ENCODE measurements at places on chromosomes 5 and 9.

DNA sequence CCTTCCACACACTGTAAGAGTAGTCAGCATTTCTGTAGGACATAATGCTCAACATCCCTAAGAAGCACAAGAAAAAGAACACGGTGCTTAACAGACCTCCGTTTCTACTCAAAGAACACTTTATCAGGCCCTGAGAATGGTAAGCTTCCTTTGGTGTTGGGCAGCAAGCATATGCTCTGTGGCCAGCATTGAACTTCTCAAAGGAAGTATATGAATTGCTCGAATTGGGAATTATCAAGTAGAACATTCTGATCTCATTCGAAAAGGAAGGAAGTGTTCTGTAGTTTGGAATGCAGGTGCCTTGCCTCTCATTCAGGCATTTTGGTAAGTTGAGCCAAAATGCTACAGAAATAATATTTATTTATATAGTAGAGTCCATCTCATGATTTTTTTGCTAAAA, 61.0 kb downstream of the C5 start:
- no peak for DNase-seq

DNA sequence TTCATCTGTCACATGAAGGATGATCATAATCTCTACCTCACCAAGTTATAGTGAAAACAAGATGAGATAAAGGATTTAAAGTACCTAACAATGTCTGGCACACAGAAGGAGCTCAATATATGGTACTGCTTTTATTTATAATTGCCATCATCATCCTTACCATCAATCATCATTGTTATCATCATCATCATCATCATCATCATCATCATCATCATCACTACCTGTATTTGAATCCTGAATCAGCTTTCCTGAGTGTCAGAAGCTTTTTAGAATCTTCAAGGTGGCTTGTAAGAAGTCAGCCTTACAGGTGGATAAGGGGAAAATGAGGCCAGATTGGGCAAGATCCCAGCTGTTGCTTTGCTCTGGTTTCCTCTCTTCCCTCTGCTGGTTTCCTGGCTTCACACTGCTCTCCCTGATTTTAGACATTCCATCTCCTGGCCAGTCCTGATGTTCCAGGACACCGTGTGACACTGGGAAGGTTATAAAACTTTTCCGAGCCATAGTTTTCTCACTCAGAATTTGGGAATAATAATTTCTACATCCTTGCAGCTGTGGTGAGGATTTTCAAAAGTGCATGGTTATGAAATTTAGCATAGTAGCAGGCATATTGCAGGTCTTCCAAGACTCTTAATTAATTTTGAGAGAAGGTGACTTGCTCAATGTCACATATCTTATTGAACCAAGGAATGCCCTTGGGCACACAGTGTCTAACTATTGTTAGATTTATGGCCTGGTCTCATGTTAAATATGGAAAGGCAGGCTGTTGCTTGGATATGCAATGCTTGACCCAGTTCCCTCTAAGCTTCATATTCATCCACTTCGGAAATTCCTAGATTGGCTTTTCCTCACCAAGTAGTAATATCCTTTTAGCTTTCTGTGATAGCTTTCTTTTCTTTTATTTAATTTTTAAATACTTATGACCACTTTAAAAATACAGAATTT, 160.7 kb downstream of the TMEM38B start:
- DNase-seq, result no peak

DNA sequence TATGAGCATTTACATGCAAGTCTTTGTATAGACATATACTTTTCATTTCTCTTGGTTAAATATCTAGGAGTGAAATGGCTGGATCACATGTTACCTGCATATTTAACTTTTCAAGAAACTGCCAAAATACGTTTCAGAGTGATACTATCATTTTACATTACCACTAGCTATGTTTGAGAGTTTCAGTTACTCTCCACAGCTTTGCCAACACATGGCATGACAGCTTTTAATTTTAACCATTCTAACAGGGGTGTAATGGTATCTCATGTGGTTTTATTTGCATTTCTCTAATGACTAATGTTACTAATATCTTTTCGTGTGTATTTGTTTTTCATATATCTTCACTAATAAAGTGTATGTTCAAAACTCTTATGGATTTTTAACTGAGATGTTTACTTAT, 99.8 kb downstream of the DTWD2 start:
- no peak for DNase-seq

DNA sequence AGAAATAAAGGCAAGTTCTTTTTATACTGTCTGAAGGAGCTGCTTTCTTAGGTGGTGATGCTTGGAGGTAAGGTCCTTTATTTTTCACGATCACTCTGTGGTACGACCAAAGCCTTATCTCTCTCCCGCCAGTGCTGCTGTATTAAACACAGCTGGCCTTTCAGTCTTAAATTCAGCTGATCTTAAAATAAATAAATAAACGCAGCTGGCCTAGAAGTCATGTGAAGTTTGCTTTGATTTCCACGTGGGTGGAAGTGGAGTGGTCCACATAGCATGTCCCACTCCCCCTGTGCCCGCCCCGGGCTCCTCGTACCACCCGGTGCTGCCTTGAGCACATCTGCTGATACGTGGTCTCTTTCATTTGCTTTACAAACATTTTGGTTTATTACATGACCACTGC, 260.4 kb downstream of the FANCC start:
- DNase-seq, result no peak

DNA sequence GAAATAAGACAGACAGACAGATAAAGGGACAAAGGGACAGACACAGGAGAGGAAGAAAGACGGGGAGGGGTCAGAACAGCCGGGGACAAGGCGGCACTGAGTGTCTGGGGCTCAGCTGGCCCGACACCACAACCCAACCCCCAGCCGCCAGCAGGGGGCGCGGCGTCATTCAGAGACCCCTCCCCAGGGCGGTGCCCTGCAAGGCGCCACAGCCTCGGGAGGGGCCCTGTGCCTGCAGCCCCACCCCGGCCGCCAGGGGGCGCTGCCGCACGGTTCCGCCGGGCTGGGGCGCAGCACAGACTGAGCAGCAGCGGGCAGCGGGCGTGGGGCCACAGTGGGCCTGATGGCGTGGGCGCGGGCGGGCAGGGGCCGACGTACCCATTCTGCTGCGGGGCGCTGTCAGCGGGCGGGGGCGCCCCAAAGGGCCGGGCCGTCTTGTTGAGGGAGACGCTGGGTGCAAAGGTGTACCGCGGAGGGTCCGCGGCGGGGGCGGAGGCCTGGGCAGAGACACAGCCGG, 5.9 kb downstream of the PDLIM7 start:
- no peak for DNase-seq

- peak; percentile 5 for DNase-seq
Measured at GRCh38 chr5:38953426-38954012, 107.7 kb downstream of the OSMR start.

GRCh38 chr9:81590688-81591087, 98.7 kb downstream of the TLE1 start:
- no peak for DNase-seq

DNA sequence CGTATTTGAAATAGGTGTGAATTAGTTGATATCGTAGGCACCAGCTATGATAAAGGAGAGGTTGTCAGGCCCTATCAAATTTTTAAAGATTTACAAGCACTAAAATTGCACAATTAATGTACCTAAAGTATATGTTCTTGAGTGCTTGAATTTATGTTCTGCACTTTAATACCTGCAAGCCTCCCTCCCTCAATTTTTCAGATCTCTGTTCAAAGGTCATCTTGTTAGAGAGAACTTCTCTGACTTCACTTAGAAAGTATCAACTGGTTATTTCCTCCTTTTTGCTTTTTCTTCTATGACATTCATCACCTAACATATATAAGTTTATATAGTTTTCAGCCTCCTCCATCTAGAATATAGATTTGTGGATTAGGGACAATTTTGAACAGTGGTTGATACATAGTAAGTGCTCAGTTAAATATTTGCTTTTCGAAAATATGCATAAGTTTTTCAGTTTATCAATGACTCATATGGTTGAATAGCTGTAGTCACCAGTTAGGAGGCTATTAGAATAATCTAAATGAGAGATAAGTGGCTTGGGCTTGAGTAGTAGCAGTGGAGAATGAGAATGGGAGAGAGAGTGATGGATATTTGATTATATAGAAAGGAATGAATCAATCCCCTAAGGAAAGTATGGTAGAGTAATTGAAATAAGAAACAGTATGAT, 37.3 kb downstream of the LOX start:
- no peak for DNase-seq

DNA sequence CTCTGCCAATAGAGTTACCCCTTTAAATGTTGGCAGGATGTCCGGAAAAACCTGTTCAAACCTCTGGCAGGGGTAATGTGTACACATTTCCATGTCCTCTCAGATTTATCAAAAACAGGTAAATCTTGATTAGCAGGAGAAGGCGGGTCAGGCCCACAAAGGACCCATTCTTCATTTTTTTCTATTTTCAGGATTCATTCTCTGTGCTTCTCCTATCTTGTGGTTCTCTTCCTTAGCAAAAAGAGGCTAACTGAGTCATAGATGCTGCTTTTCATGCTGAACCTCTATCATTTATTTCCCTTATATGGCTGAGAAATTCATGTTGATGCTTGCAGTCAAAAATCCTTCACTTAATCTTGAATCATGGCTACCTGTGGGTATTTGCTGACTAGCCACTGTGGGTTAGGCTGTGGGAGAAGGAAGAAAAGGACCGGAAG, 112.7 kb upstream of the IQGAP2 start:
- DNase-seq, result no peak

GRCh38 chr5:108727236-108727650, 20.5 kb upstream of the FER start:
- DNase-seq, result no peak

GRCh38 chr9:136805207-136805740, 2.5 kb upstream of the RABL6 start:
- DNase-seq, result no peak

- no peak for DNase-seq
Measured at GRCh38 chr5:123921193-123921592, 409.2 kb downstream of the CSNK1G3 start.

DNA sequence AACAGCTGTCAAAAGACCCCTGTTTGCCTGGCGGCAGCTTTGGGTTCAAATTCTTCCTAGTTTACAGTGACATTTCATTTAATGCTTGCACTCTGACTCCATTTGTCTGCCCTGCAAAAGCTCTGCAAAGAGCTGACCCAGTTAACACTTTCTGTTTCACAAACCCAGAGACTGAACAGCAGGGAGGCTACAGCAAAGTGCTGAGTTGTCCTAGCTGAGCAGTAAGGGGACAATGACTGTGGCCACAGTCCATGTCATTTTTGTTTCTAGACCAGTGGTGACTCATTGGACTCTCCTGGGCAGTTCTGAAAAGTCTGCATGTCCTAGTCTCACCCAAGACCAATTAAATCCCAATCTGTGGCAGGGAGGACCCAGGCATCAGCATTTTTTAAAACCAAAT, 994.8 kb upstream of the WWC1 start:
- DNase-seq, result no peak

DNA sequence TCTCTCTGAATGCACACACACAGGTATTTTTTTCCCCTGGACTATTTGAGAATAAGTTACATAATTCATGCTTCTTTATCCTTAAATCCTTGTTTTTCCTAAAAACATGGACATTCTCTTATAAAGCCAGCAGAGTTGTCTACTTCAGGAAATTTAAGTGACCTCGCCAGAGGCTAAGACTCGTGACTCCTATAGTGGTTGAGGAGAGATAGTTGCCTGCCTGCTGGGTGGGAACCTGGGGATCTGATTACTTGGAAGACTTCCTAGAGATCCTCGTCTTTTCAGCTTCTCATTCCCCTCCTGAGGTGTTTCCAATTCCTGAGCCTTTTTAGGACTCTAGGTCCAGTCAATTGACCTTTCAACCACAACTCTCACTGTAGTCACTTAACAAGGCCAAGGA, 5.5 kb downstream of the SLC30A5 start:
- no peak for DNase-seq

DNA sequence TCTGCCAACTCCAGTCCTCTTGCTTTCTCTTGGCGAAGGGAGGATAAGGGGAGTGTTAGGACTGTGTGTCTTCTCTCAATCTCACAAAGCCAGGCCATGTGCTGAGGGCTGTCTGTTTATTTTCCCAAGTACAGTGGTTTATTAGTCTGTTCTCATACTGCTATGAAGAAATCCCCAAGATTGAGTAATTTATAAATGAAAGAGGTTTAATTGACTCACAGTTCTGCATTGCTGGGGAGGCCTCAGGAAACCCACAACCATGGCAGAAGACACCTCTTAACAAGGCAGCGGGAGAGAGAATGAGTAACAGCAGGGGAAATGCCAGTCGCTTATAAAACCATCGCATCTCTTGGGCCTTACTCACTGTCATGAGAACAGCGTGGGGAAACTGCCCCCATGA, 36.2 kb upstream of the CKS2 start:
- DNase-seq, result no peak

DNA sequence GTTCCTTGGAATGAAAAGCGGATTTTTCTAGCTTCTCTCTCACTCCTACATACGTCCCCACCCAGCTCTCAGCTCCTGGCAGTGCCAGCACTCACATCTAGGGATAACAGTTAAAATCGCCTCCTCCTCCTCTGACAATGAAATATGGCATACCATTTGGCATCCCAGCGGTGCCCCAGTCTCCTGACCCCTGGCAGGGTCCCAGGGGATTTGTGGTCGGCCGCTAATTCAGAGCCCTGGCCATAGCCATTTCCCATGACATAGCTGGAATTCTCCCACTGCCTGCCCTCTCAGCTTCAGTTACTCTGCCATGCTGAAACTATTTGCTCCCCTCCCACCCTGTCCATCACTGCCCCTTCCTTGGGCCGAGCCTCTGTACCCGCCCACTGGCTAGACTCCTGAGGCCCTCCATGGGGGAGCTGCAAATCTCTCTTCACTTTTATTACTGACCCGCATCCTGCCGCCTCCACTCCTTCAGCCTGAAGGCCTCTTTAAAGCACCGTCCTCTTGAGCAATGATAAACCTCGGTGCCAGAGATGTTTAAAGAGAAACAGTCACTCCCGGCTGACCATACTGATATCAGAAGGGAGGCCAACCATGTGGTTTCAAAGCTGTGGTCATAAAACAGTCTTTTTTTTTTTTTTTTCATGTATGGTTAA, 139.8 kb downstream of the SLIT3 start:
- DNase-seq, result no peak

DNA sequence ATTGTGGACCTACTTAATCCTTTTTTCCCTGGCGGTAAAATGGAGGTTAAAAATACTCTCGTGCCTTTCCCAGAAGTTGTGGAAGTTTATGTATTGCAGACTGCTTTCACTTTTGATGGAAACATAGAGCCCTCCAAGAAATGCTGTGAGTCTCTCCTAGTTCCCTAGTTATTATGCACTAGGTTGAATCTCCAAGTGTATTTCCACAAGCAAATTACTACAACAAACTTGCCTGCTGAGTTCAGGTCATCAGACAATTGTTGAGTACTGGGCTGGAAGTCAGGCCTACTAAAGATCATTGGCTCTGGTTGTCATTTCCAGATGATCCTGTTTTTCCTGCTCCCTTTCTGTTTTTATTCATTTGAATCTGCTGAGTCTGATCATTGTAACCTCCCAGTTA, 104.1 kb downstream of the CD180 start:
- no peak for DNase-seq

Measured in SK-N-MC (cell line).